ENCODE measurements at places on chromosomes 1 and 21.

- no peak for DNase-seq
Measured at GRCh38 chr1:232965912-232966217, 15.5 kb downstream of the NTPCR start.

GRCh38 chr1:212067787-212068186 lies 32.2 kb downstream of the DTL start:
- no peak for DNase-seq

DNA sequence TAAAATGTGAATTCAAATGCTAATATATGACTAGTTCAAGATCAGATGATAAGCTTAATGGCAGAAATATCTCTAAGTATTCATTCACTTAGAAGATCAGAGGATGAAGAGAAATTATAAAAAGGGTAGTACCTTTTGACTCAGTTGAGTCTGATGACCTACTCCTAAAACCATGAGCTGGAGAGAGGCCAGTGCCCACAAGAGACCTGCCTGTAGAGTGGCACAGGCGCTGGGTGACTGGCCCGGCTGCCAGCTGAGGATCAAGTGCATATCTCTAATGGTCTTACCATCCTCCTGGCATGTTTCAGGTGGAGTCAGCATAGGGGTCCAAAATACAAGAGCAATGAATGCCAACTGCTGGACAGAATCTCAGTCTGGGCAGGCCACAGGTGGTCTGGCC lies 14.1 kb downstream of the DDAH1 start:
- no peak for DNase-seq

- no peak for DNase-seq
Measured at GRCh38 chr1:70583522-70583921, 172.5 kb downstream of the CTH start.

GRCh38 chr1:61645476-61645875 lies 79.5 kb downstream of the TM2D1 start:
- no peak for DNase-seq

GRCh38 chr1:115744646-115745275 lies 23.8 kb downstream of the CASQ2 start:
- no peak for DNase-seq

- DNase-seq = no peak
Measured at GRCh38 chr1:204254031-204254661, 40.4 kb upstream of the GOLT1A start.

GRCh38 chr1:208209896-208210589 lies 34.1 kb downstream of the PLXNA2 start:
- no peak for DNase-seq

DNA sequence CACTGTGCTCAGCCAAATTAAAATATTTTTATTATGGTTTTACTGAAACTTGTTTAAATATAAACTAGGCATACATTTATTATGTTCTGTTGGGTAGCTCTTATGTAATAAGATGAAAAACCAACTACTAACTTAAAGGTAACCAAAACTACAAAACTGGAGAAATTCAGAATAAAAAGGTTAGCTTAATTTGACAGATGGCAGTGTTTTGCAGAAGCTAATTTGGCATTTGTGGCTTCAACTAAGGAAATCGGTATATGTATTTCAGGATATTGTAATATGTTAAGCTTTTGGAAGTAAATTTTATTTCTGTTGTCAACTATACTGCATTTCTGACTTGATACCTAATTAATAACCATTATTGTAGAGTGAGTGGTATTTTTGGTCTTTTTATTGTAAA lies 18.8 kb downstream of the USP25 start:
- no peak for DNase-seq

DNA sequence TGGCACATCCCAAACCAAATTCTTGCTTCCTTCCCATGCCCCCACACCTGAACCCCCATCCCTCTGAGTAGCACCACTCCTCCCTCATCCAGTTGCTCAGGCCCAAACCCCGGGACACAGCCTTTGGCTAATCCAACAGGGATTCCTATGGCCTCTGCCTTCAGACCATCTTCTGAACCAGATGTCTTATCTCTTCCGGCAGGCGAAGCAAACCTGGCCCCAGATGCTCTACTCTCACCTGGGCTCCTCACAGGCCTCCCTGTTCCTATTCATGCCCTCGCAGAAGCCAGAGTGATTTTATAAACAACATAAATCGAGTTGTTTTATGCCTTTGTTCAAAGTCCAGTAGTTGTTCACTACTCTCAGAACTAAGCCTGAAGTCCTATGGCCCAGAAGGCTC lies 12.5 kb upstream of the KCNA2 start:
- DNase-seq = no peak

DNA sequence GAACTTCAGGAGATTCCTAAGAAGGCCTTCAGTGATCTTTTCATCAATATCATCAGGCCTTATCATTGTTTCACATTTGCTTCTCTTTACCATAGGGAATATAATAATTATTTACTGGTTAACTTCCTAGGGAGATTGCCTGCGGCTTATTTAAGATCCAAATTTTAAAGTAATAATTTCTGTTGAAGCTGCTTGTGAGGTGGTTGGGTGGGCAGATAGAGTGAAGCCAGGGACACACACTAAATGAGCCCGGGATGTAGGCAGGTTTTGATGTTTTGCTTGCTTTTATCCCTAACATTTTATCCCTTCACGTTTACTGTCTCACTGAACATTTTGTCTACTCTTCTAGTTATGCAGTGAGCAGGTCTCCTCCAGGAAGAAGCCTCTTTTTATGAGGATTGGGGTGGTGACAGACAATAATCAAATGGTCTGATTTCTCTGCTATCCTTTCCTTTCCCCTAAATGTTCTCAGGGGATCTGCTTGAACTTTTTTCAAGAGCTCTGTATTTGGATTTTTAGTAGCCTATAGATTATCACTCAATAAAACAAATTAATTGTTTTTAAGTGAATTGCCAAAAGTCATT lies 164.7 kb downstream of the RUNX1 start:
- no peak for DNase-seq

DNA sequence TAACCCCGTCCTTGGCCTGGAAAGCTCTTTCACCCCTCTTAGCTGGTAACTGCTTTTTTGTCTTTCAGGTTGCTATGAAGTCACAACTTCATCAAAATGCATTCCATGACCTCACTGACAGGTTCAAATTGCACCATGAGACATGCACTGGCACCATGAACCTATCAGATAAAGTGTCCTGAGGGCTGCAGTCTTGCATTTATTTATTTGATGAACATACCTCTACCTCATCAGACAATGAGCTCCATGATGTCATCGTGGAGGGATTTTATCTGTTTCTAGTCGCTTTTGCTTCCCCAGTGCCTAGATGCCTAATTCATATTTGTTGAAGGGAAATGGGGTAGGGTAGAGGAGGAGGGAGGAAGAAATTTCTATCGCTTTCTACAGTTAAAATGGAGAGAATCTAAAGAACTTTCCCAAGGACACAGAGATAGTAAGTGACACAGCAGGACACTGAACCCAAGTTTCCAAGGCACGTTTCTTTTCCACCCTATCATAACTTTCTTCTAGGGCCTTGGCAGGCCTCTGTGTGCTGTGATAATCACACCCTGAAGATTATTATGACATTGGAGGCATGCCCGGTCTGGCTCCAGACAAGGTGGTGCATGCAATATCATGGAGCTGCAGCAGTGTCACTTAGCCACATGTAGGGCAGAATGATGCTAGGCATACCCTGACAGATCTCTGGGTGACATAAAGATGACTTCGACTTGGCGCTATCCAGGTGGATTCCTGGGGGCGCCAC lies 69.5 kb downstream of the CD58 start:
- DNase-seq = no peak

GRCh38 chr1:1087351-1088028 lies 13.4 kb upstream of the RNF223 start:
- DNase-seq = no peak

- no peak for DNase-seq
Measured at GRCh38 chr1:62870148-62870547, 86.2 kb downstream of the ATG4C start.

DNA sequence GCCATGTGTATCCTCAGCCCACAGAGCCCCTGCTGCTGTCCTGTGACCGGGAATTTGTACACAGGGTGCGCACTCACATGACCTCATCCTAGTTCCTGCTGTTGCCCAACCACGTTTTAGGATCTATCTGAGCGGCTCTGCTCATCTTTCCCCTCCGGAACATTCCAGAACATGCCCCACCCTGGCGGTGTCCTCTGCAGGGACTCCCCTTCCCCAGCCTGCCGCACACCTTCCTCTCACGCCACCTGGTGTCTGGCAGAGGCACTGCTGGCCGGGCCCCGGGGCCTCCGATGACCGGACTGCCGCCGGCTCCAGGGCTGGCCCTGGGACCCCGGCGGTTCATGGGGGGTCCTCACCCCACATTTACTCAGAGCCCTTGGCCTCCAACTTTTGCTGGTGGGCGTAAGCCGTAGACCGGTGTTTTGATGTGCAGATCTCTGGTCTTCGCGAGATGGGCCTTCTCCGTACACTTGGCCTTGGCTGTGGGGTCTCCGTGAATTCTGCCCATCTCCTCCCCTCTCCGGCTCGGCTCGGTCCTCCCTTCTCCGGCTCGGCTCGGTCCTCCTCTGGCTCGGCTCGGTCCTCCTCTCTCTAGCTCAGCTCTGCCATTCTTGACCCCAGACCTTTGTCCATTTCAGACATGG lies 29.5 kb downstream of the ARHGEF16 start:
- peak; percentile 62 for DNase-seq

DNA sequence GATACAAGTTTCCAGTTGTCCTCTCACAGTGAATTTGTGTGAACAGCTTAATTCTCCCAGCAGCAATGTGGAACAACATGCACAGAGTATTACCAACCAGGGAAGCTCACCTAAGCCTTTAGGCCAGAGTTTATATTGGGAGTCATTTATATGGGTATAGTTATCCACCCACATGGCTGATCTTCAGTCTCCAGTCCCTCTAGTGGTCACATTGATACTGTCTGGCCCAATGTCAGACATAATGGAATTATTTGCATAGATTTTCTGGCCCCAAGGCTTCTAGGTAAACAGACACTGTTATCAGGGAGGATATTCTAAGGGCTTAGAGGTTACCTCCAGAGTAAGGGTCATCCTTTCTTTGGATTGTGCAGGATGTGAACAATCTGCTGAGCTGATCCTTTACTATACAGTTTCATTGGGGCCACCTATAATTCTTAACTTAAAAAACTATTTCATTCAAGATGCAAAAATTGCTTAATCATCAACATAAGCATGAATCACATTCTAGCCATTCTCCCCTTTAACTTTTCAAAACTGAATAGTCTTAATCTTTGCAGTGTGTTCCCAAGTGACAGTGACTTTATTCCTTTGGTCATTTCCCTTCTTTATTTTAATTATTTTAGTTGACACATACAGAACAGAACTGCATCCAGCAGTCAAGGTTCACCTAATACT lies 210.9 kb downstream of the LTN1 start:
- no peak for DNase-seq

DNA sequence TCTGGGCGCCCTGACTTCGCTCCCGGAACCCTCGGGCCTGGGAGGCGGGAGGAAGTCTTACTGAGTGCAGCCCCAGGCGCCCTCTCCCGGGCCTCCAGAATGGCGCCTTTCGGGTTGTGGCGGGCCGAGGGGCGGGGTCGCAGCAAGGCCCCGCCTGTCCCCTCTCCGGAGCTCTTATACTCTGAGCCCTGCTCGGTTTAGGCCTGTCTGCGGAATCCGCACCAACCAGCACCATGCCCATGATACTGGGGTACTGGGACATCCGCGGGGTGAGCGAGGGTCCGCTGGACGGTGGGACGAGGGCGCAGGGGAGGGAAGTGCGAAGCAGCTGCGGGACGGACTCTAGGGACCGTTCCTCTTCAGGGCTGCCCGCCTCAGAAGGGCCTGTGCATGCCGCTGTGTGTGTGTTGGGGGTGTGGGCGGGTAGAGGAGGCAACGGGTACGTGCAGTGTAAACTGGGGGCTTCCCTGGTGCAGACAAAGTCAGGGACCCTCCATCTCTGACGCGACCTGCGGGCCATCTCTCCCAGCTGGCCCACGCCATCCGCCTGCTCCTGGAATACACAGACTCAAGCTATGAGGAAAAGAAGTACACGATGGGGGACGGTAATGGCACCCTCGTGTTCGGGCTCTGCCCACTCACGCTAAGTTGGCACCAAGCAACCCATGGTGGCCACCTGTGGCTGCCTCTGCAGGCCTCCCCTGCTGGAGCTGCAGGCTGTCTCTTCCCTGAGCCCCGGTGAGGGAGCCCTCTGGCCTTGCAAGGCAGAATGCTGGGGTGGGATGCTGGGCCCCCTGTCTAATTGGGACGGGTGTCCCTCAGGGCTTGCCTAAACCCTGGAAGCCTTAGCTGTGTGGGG lies at the start of gene GSTM1:
GSTM1 (plus strand) TSS at position 177 of the 859 bp plus-strand sequence; CDS start at position 234, 57 bp downstream.
- DNase-seq = no peak

DNA sequence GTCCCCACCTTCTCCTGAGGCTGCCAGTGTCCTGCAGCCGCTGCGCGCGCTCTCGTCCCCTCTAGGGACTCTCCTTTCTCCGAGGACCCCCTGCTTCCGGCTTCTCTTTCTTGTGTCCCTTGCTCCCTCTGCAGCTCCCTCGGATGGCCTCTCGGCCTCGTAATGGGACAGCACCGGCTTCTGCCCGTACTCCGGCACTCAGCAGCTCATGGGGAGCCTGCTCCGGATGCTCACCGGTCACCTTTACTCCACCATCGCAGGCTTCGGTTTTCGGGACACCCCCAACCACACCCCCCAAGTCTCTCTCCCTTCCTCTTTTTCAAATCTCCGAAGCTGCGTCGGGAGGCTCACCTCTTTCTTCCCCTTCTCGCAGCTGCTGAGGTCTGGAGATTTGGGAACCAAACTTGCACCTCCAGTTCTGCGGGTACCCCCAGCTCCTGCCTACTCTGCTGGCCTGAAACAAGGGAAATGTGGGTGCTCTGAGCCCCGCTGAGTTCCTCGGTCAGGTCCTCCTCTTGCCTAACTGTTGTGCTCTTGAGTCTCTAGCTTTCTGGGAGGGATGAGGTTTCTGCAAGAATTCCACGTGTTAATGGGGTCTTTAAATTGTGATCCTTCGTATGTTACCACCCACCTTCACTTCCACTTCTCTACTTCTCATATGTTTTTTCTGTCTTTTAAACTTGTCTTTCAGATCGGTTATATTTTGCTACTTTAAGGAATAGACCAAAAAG lies 930 bp downstream of the CDC14A start:
- DNase-seq = peak; percentile 47

DNA sequence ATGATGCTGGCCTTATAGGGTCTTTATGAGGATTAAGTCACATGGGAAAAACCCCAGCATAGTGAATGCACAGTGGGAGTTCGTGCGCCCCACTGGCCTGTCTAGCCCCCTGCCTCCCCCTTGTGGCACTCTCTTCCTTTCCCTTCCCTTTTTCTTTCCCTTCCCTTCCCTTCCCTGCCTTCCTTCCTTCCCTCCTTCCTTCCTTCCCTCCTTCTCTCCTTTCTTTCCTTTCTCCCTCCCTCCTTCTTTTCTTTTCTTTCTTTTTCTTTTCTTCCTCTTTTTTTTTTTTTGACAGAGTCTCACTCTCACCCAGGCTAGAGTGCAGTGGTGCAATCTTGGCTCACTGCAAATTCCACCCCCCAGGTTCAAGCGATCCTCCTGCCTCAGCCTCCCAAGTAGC lies 38.6 kb downstream of the HTR6 start:
- no peak for DNase-seq

DNA sequence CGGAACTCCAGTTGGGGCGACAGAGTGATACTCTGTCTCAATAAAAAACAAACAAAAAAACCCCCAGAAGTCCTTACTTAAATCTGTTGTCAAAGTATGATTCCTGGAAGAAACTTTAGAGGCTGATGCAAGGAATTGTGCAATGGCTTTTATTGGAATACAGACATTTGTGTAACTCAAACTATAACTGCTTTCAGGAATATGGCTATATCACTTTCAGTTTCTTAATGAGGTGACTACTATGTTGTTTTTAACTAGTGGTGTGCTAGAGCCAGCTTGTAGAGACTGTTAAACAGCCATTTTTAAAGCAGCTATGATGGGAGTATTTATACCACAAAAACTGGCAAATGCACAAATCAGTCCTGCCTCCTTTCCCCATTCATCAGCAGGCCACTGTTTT lies 22.7 kb upstream of the DNAJC28 start:
- no peak for DNase-seq

- no peak for DNase-seq
Measured at GRCh38 chr1:16213013-16213412, 561 bp upstream of the ARHGEF19 start.

All from stimulated activated CD4-positive, alpha-beta T cell treated with anti-CD3 and anti-CD28 coated beads, Interleukin-2, amount 100 ng/mL, for 24 hours (primary cell).